ENCODE measurements at places on chromosomes 1 and 21. TPM values are rescaled to one million over a fixed set of nuclear protein-coding genes. Genes with fewer than 3 reads are reported as not detected.

- no peak overlapping the region for H3K27ac ChIP-seq
- no peaks in the 10 kb centered on the region for H3K27me3 ChIP-seq
- no peaks in the 10 kb centered on the region for H3K36me3 ChIP-seq
- no peak for DNase-seq
- no peak overlapping the region for H3K4me3 ChIP-seq
- H3K4me1 ChIP-seq, result peaks cover 4% of the 10 kb centered on the region
These were observed 108.6 kb downstream of the MAB21L3 start for GRCh38 chr1:116219651-116220434.

Gene LDLRAD1
- total RNA-seq, result not detected

DNA sequence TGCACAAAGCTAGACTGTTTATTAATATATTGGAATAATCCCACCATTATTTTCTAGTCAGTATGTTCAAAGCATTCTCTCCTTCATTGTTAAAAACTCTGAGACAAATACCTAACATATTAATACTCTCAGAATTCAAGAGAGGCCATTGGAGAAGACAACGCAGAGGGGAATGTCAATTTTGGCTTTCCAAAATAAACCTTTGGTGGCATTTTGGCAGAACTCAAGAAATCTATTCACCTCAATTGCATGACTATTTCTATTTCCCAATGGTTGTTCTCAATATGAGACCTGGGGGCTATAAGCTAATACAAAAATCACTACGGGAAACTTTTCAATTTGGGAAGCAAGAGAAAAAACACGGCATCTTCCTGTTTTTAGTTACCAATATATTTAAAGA is 58.5 kb downstream of the RUSC1 start:
- no peak for DNase-seq
- no peak overlapping the region for H3K27ac ChIP-seq
- no peaks in the 10 kb centered on the region for H3K4me1 ChIP-seq
- no peak overlapping the region for H3K4me3 ChIP-seq

Gene CA6
- total RNA-seq, result not detected

DNA sequence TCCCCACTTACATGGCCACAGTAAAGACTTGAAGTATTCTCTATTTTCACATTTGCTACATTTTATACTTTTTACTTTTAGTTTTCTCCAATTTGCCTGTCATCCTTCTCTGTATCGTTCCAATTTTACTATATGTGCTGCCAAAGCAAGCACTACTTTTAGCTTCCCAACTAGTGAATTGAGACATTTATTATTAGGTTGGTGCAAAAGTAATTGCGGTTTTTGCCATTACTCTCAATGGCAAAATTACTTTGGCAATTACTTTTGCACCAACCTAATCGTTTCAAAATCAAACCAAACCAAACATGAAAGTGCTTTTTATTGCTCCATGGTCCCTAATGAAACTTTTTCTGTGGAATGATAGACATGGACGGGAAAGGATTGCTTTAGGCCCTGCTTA is 56.6 kb upstream of the ATF3 start:
- no peaks in the 10 kb centered on the region for H3K36me3 ChIP-seq
- H3K4me1 ChIP-seq, result no peaks in the 10 kb centered on the region

Gene ZFP69B
- total RNA-seq, result 8.6 TPM

DNA sequence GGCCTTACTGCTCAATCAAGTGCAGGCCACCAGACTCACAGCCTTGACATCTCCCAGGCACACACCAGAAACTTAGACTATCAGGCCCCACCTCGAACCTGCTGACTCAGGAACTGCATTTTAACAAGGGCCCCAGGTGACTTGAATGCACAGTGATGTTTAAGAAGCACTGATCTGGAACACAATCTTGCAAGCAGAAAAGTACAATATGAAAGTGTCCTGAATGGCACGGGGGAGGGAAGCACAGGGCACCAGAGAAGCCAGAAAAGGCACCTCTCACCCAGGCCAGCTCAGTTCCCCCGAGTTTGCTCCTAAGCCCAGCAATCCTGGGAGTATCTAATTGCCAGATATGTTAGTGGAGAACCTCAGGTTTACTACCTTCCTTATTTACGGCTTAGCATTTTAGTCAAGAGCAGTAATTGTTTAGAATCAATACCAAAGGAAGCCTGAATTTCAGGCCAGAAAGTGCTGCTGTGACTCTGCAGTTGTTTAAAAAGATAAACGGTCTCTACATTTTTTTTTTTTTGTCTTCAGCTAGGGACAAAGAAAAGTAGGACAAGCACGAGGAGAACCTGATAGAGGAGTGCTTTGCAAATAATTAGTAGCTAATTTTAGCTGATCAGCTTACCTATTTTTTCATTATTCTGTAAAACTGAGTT is 50.9 kb upstream of the CDC42BPA start:
- no peak overlapping the region for H3K27ac ChIP-seq
- H3K27me3 ChIP-seq, result peaks cover 4% of the 10 kb centered on the region
- DNase-seq, result no peak
- H3K4me3 ChIP-seq, result no peak overlapping the region
- no peaks in the 10 kb centered on the region for H3K4me1 ChIP-seq
- no peaks in the 10 kb centered on the region for H3K36me3 ChIP-seq

GRCh38 chr1:231612393-231613089 is 14.0 kb upstream of the DISC1 start:
- no peaks in the 10 kb centered on the region for H3K36me3 ChIP-seq
- DNase-seq, result no peak
- H3K27me3 ChIP-seq, result no peaks in the 10 kb centered on the region
- no peak overlapping the region for H3K4me3 ChIP-seq

DNA sequence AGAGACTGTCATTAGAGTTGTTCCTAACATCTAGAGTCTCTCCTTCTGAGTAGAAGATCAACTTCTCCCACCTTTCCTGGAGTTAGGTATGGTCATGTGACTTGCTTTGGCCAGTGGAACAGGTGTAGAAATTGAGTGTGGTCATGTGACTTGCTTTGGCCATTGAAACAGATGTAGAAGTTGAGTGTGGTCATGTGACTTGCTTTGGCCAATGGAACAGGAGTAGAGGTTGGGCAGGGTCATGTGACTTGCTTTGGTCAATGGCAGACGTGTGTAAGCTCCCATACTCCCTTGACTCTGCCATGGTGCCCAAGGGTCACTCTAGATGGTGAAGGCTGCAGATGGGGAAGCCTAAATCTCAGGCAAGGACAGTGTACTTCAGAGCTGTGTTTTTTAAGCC is 306.0 kb downstream of the NPHP4 start:
- no peaks in the 10 kb centered on the region for H3K27me3 ChIP-seq
- H3K27ac ChIP-seq, result no peak overlapping the region
- no peaks in the 10 kb centered on the region for H3K36me3 ChIP-seq
- H3K4me1 ChIP-seq, result peaks cover 32% of the 10 kb centered on the region

Gene SH2D1B
- total RNA-seq, result 0.17 TPM

Gene CCDC18
- total RNA-seq, result 9.0 TPM

- DNase-seq, result no peak
- H3K4me3 ChIP-seq, result no peak overlapping the region
- no peak overlapping the region for H3K27ac ChIP-seq
- H3K27me3 ChIP-seq, result no peaks in the 10 kb centered on the region
These were observed 76.3 kb downstream of the OBSCN start for GRCh38 chr1:228284148-228284495.

DNA sequence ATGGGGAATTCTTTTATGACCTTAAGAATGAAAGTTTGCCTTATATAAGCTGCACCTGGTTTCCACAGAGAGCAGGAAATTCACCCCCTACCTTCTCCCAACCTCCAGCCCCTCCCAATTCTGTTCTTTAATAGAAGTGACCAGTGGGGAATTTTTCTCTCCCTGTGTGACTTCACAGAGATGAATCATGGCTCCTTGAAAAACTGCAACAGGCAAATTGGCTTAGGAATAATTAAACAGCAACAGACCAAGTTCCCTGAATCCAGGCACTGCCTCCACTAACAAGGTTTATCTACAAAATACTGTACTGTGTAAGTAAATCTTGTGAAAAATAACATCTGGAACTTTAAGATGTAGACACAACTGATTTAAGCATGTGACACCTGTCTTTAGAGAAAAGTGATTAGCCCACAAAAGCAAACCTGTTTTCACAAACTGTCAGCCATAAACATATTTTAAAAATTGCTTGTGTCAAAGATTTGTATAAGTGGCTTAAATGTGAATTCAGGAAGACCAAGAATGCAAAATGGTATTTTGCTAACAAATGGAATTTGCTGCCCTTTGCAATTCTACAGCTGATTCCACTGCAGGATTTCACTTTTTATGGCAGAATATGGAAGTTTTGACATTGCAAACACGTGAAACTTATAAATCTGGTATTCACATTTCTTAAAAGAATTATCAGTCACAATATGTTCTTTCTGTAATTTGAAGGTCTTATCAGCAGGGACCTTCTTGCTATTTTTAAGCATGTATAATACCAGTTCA is 54.0 kb downstream of the ALG14 start:
- no peaks in the 10 kb centered on the region for H3K4me1 ChIP-seq
- H3K4me3 ChIP-seq, result no peak overlapping the region
- no peaks in the 10 kb centered on the region for H3K27me3 ChIP-seq
- no peak overlapping the region for H3K27ac ChIP-seq
- no peaks in the 10 kb centered on the region for H3K36me3 ChIP-seq
- DNase-seq, result no peak

Gene RNU1-1
- 4,182 TPM for total RNA-seq

DNA sequence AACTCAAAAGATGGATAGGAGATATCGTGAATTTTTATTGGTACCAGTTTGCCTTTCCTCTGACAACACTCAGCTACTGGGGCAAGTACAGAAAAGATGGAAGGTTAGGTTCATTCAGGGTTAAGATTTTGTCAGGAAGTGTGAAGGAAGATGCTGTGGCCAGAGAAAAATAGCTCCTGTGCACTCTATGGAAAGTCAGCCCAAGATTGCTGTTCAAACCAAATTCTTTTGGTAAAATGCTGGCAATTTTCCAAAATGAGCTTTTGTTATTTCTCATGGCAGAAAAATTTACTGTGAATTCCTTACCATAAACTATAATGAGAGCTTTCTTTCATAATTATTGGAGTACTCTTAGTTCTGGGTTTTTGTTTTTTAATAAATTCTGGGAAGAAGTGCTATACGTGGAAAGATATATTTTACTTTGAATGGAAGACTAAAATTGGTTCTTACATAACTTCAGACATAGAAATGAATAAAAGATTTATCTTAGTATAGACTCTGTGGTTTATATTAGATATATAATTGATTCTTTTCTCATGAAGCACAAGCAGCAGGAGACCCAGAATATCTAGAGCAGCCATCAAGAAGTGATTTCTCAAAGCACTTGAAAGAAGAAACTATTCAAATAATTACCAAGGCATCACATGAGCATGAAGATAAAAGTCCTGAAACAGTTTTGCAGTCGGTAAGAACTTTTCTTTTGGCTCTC is 112.2 kb downstream of the USP25 start:
- no peaks in the 10 kb centered on the region for H3K36me3 ChIP-seq
- no peaks in the 10 kb centered on the region for H3K4me1 ChIP-seq
- no peak overlapping the region for H3K4me3 ChIP-seq
- DNase-seq, result no peak
- H3K27me3 ChIP-seq, result no peaks in the 10 kb centered on the region

DNA sequence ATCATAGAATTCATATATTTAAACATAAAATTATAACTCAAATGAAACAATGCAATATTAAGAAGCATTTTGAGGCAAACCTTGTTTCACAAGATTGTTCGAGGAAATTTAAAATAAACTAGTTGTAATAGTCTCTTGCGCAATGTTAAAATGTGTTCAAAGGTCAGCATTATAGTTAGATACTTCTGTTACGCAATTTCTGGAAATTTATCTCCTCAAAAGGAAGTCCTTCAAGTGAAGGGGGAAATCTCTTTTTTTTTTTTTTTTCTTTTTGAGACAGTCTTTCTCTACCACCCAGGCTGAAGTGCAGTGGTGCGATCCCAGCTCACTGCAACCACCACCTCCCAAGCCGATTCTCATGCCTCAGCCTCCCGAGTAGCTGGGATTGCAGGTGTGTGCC is 52.1 kb downstream of the FMO4 start:
- H3K4me3 ChIP-seq, result no peak overlapping the region
- no peak for DNase-seq
- no peak overlapping the region for H3K27ac ChIP-seq
- no peaks in the 10 kb centered on the region for H3K4me1 ChIP-seq
- no peaks in the 10 kb centered on the region for H3K36me3 ChIP-seq

Gene ARTN
- total RNA-seq, result 0.61 TPM

GRCh38 chr1:119878171-119878570 is 18.1 kb downstream of the ADAM30 start:
- H3K27ac ChIP-seq, result no peak overlapping the region
- no peaks in the 10 kb centered on the region for H3K4me1 ChIP-seq
- no peak for DNase-seq
- H3K27me3 ChIP-seq, result no peaks in the 10 kb centered on the region
- no peak overlapping the region for H3K4me3 ChIP-seq

GRCh38 chr1:62335656-62336055 is 16.4 kb upstream of the KANK4 start:
- no peak overlapping the region for H3K27ac ChIP-seq
- H3K4me1 ChIP-seq, result peaks cover 23% of the 10 kb centered on the region
- H3K27me3 ChIP-seq, result no peaks in the 10 kb centered on the region

Gene EXO1
- 3.7 TPM for total RNA-seq

Gene PLA2G2C
- not detected for total RNA-seq

Gene CNN3
- 326 TPM for total RNA-seq

GRCh38 chr1:58741678-58742553 is 41.9 kb downstream of the JUN start:
- no peak overlapping the region for H3K4me3 ChIP-seq
- H3K4me1 ChIP-seq, result no peaks in the 10 kb centered on the region
- no peak for DNase-seq
- no peaks in the 10 kb centered on the region for H3K36me3 ChIP-seq
- H3K27ac ChIP-seq, result no peak overlapping the region

Gene C1orf87
- 1.1 TPM for total RNA-seq

- no peak for DNase-seq
- no peak overlapping the region for H3K4me3 ChIP-seq
- no peaks in the 10 kb centered on the region for H3K27me3 ChIP-seq
- peak overlapping the region; percentile 17 for H3K27ac ChIP-seq
These were observed 22.7 kb downstream of the PLEKHA6 start for GRCh38 chr1:204337036-204337429.

DNA sequence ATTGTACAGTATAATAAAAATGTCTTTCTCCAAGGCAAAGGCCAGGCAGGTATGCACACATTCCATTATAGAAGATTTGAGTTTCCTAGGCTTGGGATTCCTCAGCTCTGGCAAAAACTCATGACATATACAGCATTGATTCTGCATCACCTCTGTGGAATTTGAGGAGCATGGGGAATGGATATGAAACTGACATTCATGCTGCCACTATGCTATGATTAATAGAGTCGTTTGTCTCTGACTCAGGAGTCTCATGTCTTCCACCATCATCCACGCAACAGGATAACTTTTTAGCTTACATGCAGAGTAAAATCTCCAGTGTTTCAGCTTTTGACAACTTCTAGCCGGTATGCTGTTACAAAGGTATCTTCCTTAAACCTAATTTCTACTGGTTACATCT is 49.8 kb upstream of the ADORA3 start:
- no peak overlapping the region for H3K4me3 ChIP-seq
- no peak for DNase-seq
- H3K36me3 ChIP-seq, result no peaks in the 10 kb centered on the region
- H3K4me1 ChIP-seq, result no peaks in the 10 kb centered on the region
- H3K27me3 ChIP-seq, result no peaks in the 10 kb centered on the region

Gene APOBEC4
- 0.66 TPM for total RNA-seq

- H3K27ac ChIP-seq, result no peak overlapping the region
- no peak for DNase-seq
- peaks cover 28% of the 10 kb centered on the region for H3K36me3 ChIP-seq
- H3K27me3 ChIP-seq, result no peaks in the 10 kb centered on the region
These were observed 37.5 kb upstream of the MTR start for GRCh38 chr1:236757640-236758039.

Gene ZNF670
- 6.7 TPM for total RNA-seq
